ENCODE measurements at places on chromosomes 1 and 21. TPM values are rescaled to one million over a fixed set of nuclear protein-coding genes. Genes with fewer than 3 reads are reported as not detected.
A peak's percentile ranks its signal among the peaks of the same experiment; 100 is the strongest.

DNA sequence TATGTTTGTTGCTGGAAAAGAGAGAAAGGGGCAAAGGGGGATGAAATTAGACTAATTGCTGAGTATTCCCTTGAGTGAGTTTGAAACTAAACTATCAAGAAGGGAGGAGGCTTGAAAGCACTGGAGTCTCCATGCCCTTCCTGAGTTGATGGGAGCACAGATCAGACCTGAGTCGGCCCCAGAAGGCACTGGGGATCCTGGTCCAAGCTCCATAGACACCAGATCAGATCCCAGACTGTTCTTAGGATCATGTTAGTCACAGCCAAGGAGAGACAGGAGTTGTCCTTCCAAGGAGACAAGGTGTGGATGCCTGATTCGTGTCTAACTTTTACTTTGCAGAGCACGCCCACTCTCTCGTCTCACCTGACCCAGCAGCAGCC, 152.3 kb downstream of the NR5A2 start:
- no peak for DNase-seq
- peak overlapping the region; percentile 88 for H3K27ac ChIP-seq
- H3K36me3 ChIP-seq: no peaks in the 10 kb centered on the region
- H3K4me1 ChIP-seq: peaks cover 76% of the 10 kb centered on the region
- peak overlapping the region; percentile 5 for H3K4me3 ChIP-seq

- peaks cover 19% of the 10 kb centered on the region for H3K36me3 ChIP-seq
- no peaks in the 10 kb centered on the region for H3K27me3 ChIP-seq
- DNase-seq: no peak
- peaks cover 42% of the 10 kb centered on the region for H3K4me1 ChIP-seq
- no peak overlapping the region for H3K4me3 ChIP-seq
- H3K27ac ChIP-seq: no peak overlapping the region
Observed at GRCh38 chr21:15840406-15840805, 110.6 kb downstream of the USP25 start.

The DISC1 gene
- total RNA-seq: 5.1 TPM

The MROH9 gene
- not detected for total RNA-seq

DNA sequence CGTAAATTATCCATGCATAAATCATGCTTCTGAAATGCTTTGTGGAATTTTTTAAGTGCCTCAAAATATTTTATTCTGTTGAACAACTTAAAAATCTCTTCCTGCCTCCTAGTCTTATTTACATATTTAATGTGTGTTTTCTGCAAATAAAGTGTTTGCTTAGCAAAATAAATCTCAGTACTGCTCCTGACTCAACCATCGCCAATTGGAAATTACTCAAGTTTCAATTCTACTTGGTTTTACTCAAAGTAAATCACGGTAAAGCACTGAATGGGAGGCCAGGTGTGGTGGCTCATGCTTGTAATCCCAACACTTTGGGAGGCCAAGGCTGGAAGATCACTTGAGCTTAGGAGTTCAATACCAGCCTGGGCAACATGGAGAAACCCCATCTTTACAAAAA, 152.2 kb upstream of the NR5A2 start:
- H3K27ac ChIP-seq: no peak overlapping the region
- H3K4me1 ChIP-seq: no peaks in the 10 kb centered on the region
- no peaks in the 10 kb centered on the region for H3K36me3 ChIP-seq

GRCh38 chr1:43980255-43981134, 1.5 kb downstream of the B4GALT2 start:
- no peaks in the 10 kb centered on the region for H3K27me3 ChIP-seq
- H3K27ac ChIP-seq: peak overlapping the region; percentile 66
- H3K4me3 ChIP-seq: peak overlapping the region; percentile 77
- DNase-seq: peak; percentile 39
- H3K4me1 ChIP-seq: peaks cover 48% of the 10 kb centered on the region

- H3K4me3 ChIP-seq: no peak overlapping the region
- no peaks in the 10 kb centered on the region for H3K27me3 ChIP-seq
- DNase-seq: peak; percentile 74
Observed at GRCh38 chr1:85460555-85461088, 4.3 kb downstream of the DDAH1 start.

The NPPB gene
- not detected for total RNA-seq

DNA sequence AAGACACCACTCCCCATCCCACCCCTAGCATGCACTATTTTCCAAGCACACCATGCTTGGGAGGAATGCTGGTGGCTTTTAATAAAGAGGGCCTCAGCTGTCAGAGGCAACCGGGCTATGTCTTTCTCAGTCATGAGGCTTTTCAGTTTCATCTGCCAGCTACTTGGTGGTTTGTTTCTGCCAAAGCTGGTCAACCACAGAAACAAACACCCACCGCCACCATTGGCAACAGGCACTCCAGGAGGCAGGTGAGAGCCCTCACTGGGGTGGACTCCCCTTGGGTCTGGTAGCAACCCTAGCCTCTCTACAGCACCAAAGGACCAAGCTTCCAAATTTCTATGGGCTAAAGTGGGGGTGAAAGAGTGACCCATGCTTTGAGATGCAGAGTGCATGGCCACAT, 54.3 kb upstream of the CD1D start:
- H3K27ac ChIP-seq: no peak overlapping the region
- peaks cover 38% of the 10 kb centered on the region for H3K27me3 ChIP-seq
- no peak overlapping the region for H3K4me3 ChIP-seq
- no peaks in the 10 kb centered on the region for H3K4me1 ChIP-seq
- H3K36me3 ChIP-seq: no peaks in the 10 kb centered on the region

GRCh38 chr1:98854137-98854536, 150.5 kb downstream of the PLPPR5 start:
- no peak for DNase-seq
- no peaks in the 10 kb centered on the region for H3K36me3 ChIP-seq
- no peaks in the 10 kb centered on the region for H3K27me3 ChIP-seq
- no peak overlapping the region for H3K27ac ChIP-seq
- no peaks in the 10 kb centered on the region for H3K4me1 ChIP-seq

DNA sequence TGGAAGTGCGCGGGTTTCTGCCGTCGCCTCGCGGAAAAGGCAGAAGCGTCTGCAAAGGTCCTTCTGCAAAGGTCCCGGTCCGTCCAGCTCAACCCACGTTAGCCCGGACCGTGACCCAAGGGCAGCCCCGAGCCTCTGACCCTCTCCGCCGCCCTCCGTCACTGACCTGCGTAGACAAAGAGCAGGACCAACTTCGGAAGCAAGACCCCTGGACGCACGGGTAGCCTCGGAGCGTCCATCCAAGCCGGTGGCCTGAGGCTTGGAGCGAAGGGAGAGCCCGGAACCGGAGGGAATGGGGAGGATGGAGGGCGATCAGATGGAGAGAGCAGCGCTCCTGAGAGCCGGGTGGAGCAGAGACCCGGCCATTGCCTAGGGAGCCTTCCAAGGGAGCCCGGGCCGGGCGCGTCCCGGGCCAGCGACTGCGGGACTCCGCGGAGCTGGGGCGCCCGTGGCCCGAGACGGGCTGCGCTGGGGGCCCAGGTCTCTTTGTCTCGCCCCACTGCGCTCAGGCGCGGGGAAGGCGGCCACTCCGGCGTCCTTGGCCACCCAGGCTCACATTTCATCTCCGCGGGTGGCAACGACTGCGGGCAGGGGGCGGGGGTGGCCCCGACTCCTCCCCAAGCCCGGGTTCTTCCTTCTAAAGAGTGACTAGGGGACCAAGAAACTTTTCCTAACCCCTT, at the start of gene CYYR1:
TSS of gene CYYR1 (minus strand) at position 585 of the 680 bp plus-strand sequence. CDS start at position 239, 346 bp downstream.
- H3K27me3 ChIP-seq: no peaks in the 10 kb centered on the region
- H3K27ac ChIP-seq: no peak within 1 kb of the TSS
- no peak for DNase-seq

- no peaks in the 10 kb centered on the region for H3K36me3 ChIP-seq
- peaks cover 25% of the 10 kb centered on the region for H3K4me1 ChIP-seq
- no peak overlapping the region for H3K4me3 ChIP-seq
- H3K27ac ChIP-seq: no peak overlapping the region
- no peaks in the 10 kb centered on the region for H3K27me3 ChIP-seq
Observed at GRCh38 chr1:109796484-109797302, 33.0 kb upstream of the EPS8L3 start.

- 0 out of 2 replicates have a peak, but pooled peaks cover 3% of the 10 kb centered on the region for H3K36me3 ChIP-seq
- no peak overlapping the region for H3K27ac ChIP-seq
- no peak for DNase-seq
- H3K27me3 ChIP-seq: no peaks in the 10 kb centered on the region
Observed at GRCh38 chr1:12511128-12511484, 106.9 kb downstream of the DHRS3 start.

DNA sequence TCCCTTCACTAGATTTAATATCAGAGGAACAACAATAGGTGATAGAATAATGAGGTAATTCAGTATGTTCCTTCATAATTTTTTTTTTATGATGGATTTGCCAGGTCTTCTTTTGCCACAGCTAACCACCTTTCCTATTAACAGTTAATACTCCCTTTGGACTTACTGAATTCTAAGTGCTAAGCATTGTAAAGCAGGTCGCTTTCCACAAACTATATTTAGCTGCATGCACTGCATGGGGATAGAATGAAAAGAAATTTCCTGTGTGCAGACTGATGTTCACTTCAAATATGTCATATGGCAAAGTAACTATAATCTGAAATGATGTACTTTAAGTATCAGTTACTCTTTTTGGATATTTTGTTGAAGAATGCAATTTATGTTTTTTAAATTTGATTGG, 85.8 kb downstream of the GPR161 start:
- no peaks in the 10 kb centered on the region for H3K36me3 ChIP-seq
- H3K4me1 ChIP-seq: no peaks in the 10 kb centered on the region
- H3K27me3 ChIP-seq: no peaks in the 10 kb centered on the region
- DNase-seq: no peak
- no peak overlapping the region for H3K27ac ChIP-seq
- H3K4me3 ChIP-seq: no peak overlapping the region

The DMBX1 gene
- total RNA-seq: 2.4 TPM

The NOC2L gene
- total RNA-seq: 340 TPM

DNA sequence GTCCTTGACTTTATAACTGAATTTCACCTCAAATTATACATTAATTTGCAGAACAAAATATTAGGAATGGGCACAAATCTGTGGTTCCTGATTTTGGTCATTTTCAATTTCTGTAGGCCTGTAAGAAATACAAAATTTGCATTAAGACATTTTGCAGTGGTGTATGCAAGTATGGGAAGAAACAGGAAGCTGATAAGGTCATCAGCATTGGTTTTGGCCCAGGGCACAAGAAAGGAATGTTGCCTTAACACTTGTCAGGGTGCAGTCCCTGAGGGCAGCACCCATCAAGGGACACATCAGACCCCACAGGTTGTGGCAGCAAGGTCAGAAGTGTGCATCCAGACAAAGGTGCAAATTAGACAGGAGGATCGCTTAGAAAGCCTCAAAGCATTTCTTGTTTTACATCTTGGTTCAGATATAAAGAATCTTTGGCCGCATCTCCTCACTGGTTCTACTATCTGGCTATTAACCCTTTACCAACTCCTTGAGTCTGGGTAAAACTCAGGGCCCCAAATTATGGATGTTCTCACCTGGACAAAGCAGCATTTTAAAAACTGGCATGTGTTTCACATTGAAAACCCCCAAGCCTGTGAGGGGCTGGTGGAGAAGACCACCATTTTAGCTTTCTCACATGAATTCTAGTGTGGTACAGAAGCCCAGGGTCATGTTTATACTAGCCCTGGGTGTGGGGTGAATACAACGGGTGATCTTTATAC, 182.4 kb downstream of the CDC7 start:
- no peaks in the 10 kb centered on the region for H3K27me3 ChIP-seq
- DNase-seq: no peak
- H3K36me3 ChIP-seq: no peaks in the 10 kb centered on the region
- no peak overlapping the region for H3K4me3 ChIP-seq

DNA sequence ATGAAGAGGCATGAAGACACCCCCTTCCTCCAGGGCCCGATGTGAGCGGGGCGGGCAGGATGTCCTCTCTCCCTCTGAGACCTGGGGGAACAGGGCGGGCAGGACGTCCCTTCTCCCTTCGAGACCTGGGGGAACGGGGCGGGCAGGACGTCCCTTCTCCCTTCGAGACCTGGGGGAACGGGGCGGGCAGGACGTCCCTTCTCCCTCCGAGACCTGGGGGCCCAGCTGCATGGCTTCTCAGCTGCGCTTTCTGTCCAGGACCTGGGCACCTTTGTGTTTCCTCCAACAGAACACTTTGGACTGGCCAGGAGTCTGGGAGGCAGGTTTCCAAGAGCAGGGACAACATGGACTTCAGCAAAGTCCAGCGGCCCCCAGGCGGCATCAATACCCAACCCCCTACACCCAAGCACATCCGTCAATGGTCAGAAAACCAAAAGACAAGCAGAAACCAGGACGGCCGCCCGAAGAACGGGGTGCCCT, 30.8 kb upstream of the ADARB1 start:
- H3K36me3 ChIP-seq: no peaks in the 10 kb centered on the region
- H3K27ac ChIP-seq: no peak overlapping the region
- no peaks in the 10 kb centered on the region for H3K27me3 ChIP-seq
- H3K4me1 ChIP-seq: no peaks in the 10 kb centered on the region
- DNase-seq: no peak

The OXCT2 gene
- 3.9 TPM for total RNA-seq

DNA sequence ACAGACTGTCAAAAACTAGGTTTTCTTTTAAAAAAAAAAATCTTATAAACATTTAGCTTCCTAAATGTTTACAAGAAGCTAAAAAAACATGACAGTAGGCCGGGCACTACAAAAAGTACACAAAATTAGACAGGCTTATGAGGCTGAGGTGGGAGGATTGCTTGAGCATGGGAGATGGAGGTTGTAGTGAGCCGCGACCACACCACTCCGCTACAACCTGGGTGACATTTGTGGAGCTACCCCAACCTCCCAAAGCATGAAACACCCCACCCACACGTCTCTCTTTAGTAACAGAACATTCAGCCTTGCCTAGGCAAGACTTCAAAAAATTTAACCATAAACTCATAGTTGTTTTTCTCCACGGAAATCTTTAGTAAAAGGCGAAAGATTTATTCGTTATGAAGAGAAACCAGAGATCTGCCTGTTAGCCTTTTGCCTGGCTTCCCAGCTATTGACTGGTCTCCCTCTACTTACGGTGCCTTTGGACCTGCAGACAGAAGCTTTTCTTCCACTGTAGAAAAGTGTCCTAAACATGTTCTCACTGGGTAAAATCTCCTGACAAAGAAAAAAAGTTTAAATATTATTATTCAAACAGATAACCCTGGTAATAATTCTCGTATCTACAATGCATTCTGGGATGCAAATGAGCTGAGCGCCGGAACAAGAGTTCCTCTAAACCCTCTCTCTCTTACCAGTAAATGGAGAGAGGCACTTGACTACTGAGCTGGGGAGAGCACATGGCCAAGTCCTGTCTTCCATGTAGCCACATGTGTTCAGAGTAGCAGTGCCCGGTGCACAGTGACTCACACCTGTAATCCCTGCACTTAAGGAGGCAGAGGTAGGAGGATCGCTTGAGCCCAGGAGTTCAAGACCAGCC, 9.2 kb downstream of the RNU5D-1 start:
- no peaks in the 10 kb centered on the region for H3K27me3 ChIP-seq
- H3K27ac ChIP-seq: peak overlapping the region; percentile 70
- peak; percentile 86 for DNase-seq

DNA sequence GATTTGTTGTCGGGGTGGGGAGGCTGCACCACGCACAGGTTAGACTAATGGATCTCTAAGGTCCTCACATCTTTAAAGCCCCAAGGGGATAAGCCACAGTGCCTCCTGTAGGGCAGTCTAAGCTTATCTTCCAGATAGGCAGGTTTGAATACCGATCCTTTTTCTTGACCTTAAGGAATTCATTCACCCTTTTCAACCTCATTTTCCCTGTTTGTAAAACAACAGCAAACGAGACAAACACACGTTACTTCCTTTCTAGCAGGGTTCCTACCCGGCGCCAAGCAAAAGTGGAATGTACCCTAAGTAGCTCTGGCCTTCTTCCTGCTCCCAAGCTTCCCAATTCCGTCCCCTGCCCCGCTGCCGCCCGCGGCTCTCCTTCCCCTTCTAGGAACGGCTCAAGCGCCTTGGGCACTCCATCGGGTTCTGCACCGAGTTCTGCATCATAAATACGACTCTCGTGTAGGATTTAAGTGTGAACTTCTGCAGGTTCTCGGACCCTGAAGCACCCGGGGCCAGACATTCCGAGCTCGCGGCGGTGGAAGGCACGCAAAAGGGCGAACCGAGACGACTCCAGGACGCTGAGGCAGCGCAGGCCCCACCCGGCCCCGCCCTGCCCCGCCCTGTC, 548 bp upstream of the CDC20 start:
- peaks cover 25% of the 10 kb centered on the region for H3K4me1 ChIP-seq
- H3K27me3 ChIP-seq: no peaks in the 10 kb centered on the region
- peak; percentile 54 for DNase-seq

The RXFP4 gene
- total RNA-seq: not detected
